ENCODE measurements at places on chromosomes 16 and 17. TPM values are rescaled to one million over a fixed set of nuclear protein-coding genes. Genes with fewer than 3 reads are reported as not detected.

GRCh38 chr16:86377251-86378022 lies 132.9 kb upstream of the FOXF1 start:
- DNase-seq, result no peak
- H3K27me3 ChIP-seq, result no peaks in the 10 kb centered on the region
- no peaks in the 10 kb centered on the region for H3K4me1 ChIP-seq
- H3K27ac ChIP-seq, result no peak overlapping the region
- no peak overlapping the region for H3K4me3 ChIP-seq

Gene EMP2
- total RNA-seq, result 0.98 TPM

- H3K4me1 ChIP-seq, result no peaks in the 10 kb centered on the region
- peaks cover 52% of the 10 kb centered on the region for H3K36me3 ChIP-seq
- H3K27me3 ChIP-seq, result no peaks in the 10 kb centered on the region
- H3K4me3 ChIP-seq, result no peak overlapping the region
- DNase-seq, result no peak
Observed at GRCh38 chr17:28760601-28761562, 17.1 kb downstream of the TRAF4 start.

- H3K4me3 ChIP-seq, result no peak overlapping the region
- H3K36me3 ChIP-seq, result peaks cover 6% of the 10 kb centered on the region
- no peak for DNase-seq
- no peak overlapping the region for H3K27ac ChIP-seq
- H3K4me1 ChIP-seq, result peaks cover 2% of the 10 kb centered on the region
Observed at GRCh38 chr16:81604960-81605383, 160.4 kb downstream of the CMIP start.

Gene RAPGEFL1
- 10.0 TPM for total RNA-seq

Gene HEATR3
- 20.0 TPM for total RNA-seq

Gene KCNH4
- total RNA-seq, result 0.06 TPM

Gene KCNH6
- total RNA-seq, result not detected

DNA sequence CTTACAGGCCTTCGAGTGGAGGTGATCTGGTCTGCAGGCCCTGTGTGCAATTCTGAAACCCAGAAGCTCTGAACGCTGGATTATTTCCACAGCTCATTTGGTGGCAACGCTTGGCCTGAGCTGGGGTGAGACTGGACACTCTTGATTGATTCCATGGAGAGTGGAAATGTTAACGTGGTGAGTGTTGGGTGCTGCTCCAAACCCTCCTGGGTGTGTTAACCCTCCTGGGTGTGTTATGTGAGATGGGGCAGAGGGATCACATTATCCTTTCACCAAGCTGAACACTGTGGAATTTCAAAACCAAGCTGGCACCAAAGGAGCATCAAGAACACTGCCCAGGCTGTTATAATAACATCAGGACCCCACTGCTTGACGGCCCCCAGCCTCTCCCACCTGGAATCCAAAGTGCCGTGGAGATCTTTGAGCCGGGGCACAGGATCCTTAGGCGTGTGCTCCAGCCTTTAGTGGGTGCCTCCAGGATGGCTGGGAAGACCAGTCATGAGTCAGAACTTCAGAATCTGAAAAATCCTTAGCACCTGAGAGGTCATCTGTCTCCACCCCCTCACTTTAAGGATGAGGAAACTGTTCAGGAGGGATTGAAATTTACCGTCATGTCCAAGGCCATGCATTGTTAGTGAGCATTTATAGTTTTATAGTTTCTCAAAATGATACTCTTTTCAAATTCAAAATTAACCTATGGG lies 75.0 kb downstream of the RPTOR start:
- H3K4me3 ChIP-seq, result no peak overlapping the region
- H3K36me3 ChIP-seq, result no peaks in the 10 kb centered on the region
- peaks cover 23% of the 10 kb centered on the region for H3K4me1 ChIP-seq
- no peaks in the 10 kb centered on the region for H3K27me3 ChIP-seq

Gene AGRP
- total RNA-seq, result not detected

DNA sequence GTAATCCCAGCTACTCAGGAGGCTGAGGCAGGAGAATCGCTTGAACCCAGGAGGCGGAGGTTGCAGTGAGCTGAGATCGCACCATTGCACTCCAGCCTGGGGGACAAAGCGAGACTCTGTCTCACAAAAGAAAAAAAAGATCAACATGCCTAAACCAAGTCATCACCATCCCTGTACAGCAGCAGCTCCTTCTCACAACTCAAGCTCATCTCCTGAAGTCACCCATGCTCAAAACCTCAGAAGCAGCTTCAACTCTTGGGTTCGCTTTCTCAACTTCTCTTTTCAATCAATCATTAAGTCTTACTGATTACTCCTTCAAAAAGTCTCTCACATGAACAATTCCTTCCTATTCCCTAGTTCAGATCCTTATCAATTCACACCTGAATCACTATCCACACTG lies 31.3 kb downstream of the PHLPP2 start:
- H3K27ac ChIP-seq, result no peak overlapping the region
- DNase-seq, result no peak
- no peaks in the 10 kb centered on the region for H3K36me3 ChIP-seq
- H3K27me3 ChIP-seq, result no peaks in the 10 kb centered on the region
- H3K4me1 ChIP-seq, result no peaks in the 10 kb centered on the region
- no peak overlapping the region for H3K4me3 ChIP-seq

Gene EFCAB5
- 1.0 TPM for total RNA-seq

Gene CIITA
- 36.7 TPM for total RNA-seq
